ENCODE measurements at places on chromosomes 7 and 10.
A peak's percentile ranks its signal among the peaks of the same experiment; 100 is the strongest.

GRCh38 chr10:51188866-51189265 is 114.6 kb downstream of the PRKG1 start:
- no peak for DNase-seq

- DNase-seq: peak; percentile 86
Measured at GRCh38 chr10:17617031-17617911, at the start of gene HACD1. Gene HACD1, minus strand, starts transcription at chr10:17617374. Its CDS starts 35 bp downstream, at chr10:17617339.

DNA sequence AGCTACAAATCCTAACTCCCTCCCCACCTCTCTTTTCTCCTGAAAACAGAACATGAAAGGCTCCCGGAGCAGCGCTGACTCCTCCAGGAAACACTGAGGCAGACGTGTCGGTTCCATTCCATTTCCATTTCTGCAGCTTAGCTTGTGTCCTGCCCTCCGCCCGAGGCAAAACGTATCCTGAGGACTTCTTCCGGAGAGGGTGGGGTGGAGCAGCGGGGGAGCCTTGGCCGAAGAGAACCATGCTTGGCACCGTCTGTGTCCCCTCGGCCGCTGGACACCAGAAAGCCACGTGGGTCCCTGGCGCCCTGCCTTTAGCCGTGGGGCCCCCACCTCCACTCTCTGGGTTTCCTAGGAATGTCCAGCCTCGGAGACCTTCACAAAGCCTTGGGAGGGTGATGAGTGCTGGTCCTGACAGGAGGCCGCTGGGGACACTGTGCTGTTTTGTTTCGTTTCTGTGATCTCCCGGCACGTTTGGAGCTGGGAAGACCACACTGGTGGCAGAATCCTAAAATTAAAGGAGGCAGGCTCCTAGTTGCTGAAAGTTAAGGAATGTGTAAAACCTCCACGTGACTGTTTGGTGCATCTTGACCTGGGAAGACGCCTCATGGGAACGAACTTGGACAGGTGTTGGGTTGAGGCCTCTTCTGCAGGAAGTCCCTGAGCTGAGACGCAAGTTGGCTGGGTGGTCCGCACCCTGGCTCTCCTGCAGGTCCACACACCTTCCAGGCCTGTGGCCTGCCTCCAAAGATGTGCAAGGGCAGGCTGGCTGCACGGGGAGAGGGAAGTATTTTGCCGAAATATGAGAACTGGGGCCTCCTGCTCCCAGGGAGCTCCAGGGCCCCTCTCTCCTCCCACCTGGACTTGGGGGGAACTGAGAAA is 30.4 kb downstream of the PFKFB3 start:
- no peak for DNase-seq

GRCh38 chr7:110762546-110763225 is 328.2 kb upstream of the LRRN3 start:
- DNase-seq: no peak

DNA sequence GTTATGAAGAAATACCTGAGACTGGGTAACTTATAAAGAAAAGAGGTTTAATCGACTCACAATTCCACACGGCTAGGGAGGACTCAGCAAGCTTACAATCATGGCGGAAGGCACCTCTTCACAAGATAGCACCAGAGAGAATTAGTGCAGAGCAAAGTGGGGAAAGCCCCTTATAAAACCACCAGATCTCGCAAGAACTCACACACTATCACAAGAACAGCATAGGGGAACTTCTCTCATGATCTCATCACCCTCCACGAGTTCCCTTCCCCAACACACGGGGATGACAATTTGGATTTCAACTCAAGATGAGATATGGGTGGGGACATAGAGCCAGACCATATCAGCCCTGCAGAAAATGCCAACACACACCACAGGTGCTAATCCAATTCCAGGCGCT is 218.7 kb downstream of the PARD3 start:
- DNase-seq: no peak

GRCh38 chr10:127875916-127876315 is 16.8 kb downstream of the CLRN3 start:
- no peak for DNase-seq

DNA sequence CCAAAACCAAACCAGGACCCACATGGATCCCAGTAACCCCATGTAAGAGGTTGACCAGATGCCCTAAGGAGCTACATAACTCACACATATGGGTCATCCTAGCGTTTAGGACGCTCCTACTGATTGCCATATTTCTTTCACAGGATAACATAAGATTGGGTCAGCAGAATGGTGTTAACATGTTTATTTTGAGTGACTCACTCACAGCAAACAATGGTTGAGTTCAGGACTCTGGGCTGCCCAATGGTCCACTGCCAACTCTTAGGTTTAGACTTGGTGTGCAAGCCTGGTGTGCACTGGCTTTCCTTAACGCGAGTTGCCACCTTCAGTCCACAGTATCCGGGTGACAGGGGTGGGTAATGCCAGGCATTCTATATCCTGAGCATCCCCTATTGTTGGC is 211.5 kb downstream of the GPAM start:
- DNase-seq: no peak

Data from GM23338 (cell line).